ENCODE measurements at places on chromosomes 1 and 21.

DNA sequence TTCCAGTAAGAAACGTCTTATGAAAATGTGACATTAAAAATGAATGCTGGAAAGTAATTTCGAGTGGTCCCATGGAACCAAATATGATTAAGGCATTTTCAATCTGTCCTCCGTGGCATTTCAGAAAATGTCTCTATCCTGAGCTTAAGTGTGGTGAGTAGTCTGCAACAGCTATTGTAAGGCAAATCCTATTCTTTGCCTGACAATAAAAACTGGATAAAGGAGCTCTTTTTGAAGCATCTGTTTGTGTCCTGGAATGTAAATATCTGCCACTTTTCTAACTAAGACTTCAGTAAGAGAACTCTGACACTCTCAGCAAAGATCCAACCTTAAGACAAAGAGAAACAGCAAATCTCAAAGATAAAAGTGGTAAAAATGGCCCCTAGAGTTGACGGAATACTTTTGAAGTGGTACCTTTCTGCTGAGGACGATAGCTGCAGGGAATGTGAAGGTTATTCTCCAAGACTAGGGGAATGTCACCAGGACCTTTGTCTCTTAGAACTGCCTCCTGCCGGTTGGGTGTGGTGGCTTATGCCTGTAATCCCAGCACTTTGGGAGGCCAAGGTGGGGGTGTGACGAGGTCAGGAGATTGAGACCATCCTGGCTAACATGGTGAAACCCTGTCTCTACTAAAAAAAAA is 486.7 kb upstream of the ZP4 start:
- no peak for DNase-seq

DNA sequence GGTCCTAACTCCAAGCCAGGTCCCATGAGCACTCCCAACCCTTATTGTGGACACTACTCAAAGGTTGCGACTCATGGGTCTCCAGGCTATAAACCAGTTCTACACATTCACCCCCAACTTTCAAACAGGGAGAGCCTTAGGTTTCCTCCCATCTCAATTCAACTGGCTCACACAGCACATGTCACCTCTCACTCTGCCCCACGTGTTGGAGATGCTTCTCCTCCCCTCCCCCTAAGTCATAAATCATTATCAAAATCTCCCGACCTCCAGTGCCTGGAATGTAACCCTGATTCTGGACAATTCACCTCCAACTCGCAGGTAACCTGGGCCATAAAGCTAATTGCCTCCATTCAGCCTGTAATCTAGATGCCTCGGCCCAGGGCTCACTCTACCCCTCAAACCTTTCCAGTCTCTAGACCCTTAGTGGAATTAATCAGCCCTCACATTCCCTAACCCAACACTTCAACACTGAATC is 595 bp downstream of the AK2 start:
- no peak for DNase-seq

DNA sequence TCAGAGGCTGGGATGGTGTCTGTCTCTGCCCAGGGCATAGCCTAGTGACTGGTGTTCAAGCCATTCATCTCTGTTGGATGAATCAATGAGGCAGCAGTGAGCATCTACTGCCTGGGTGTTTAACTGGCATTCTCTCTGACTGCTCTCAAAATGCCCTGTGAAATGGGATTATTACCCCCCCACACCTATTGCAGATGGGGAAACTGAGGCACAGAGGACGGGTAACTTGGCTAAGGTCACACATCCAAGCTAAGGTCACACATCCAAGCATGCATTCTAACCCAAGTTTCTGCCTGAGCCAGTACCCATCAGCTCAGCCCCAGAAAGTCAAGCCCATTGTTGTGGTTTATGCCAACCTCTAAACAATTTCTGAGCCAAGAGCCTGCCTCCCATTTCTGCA is 5.0 kb downstream of the TTC39A start:
- no peak for DNase-seq

GRCh38 chr1:178723546-178723945 is 1.5 kb upstream of the RALGPS2 start:
- no peak for DNase-seq

GRCh38 chr1:175373786-175374623 is 181.4 kb upstream of the KIAA0040 start:
- DNase-seq = no peak

Data from stimulated activated CD4-positive, alpha-beta T cell treated with anti-CD3 and anti-CD28 coated beads, Interleukin-1b, Interleukin-23, amount 100 ng/mL, for 24 hours (primary cell).